ENCODE measurements at places on chromosomes 11 and 22. TPM values are rescaled to one million over a fixed set of nuclear protein-coding genes. Genes with fewer than 3 reads are reported as not detected.

GRCh38 chr11:32288276-32288675 lies 147.1 kb downstream of the WT1 start:
- no peaks in the 10 kb centered on the region for H3K36me3 ChIP-seq
- no peak for DNase-seq
- H3K4me1 ChIP-seq, result no peaks in the 10 kb centered on the region
- H3K27me3 ChIP-seq, result peaks cover 25% of the 10 kb centered on the region

GRCh38 chr11:26743622-26744021 lies 21.8 kb upstream of the SLC5A12 start:
- no peaks in the 10 kb centered on the region for H3K4me1 ChIP-seq
- no peaks in the 10 kb centered on the region for H3K36me3 ChIP-seq
- no peaks in the 10 kb centered on the region for H3K27me3 ChIP-seq
- DNase-seq, result no peak
- no peak overlapping the region for H3K27ac ChIP-seq

- no peaks in the 10 kb centered on the region for H3K36me3 ChIP-seq
- no peak for DNase-seq
- no peaks in the 10 kb centered on the region for H3K27me3 ChIP-seq
- H3K4me1 ChIP-seq, result no peaks in the 10 kb centered on the region
- H3K4me3 ChIP-seq, result no peak overlapping the region
- H3K27ac ChIP-seq, result no peak overlapping the region
Observed at GRCh38 chr22:41075946-41076345, 16.4 kb upstream of the EP300 start.

RASSF7 gene
- 9.8 TPM for total RNA-seq

BIK gene
- 2.2 TPM for total RNA-seq

CHEK1 gene
- total RNA-seq, result 163 TPM

OR56A1 gene
- not detected for total RNA-seq

C11orf21 gene
- 2.5 TPM for total RNA-seq

C11orf65 gene
- 1.4 TPM for total RNA-seq

All from activated naive CD8-positive, alpha-beta T cell treated with anti-CD3 and anti-CD28 coated beads for 36 hours (primary cell).